Activated T-cell treated with anti-CD3 and anti-CD28 coated beads, Interleukin-2, amount 50 U/mL, for 1 hour (primary cell): ENCODE measurements at places on chromosomes 12 and 14.

GRCh38 chr12:5433081-5433844, 1.4 kb downstream of the NTF3 start:
- DNase-seq = no peak

DNA sequence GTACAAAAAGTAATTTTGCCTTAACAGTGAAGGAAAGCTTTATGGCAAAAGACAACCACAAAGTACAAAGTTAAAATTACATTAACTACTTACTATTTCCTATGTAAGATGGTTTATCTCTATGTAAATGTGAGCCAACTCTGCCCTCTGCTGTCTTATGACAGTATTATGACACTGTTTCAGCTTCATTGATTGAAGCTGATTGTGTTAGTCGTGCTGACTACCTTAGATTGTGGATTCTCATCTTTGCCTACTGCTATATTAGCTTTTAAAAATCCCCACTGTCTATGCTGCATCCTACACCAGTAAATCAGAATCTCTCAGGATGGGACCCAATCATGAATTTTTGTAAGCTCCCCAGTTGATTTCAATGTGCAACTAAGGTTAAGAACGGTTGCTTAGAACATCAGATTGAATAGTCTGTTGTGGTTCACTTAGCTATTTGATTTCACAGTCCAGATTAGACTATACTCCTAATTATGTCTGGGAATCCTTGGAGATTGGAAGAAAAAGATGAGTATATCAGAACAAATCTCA, 12.2 kb upstream of the SPTB start:
- no peak for DNase-seq

- no peak for DNase-seq
Observed at GRCh38 chr14:88369496-88369895, 16.0 kb upstream of the SPATA7 start.

GRCh38 chr14:65926504-65926903, 514.0 kb downstream of the FUT8 start:
- DNase-seq = no peak

DNA sequence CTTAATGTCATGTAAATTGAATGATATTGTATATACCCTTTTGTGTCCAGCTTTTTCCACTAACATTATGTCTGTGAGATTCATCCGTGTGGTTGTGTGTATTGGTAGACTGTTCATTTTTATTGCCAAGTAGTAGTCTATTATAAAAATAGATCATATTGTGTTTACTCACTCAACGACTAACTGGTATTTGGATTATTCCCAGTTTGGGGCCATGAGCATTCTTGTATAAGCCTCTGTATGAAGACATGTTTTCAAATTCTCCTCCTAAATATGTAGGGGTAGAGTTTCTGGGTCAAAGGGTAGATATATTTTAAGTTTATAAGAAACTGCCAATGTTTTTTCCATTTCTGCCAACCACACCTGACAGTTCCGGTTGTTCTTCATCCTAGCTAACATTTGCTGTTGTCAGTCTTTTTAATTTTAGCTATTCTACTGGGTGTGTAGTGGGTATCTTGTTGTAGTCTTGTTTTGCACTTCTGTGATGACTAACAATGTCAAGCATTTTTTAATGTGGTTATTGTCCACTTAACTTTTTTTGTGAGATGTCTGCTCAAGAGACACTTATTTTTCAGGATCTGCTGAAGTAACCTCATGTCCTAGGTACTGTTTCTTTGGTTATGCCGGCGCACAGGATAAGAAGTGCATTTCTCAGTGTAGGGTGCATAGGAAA, 93.2 kb downstream of the DACT1 start:
- no peak for DNase-seq

DNA sequence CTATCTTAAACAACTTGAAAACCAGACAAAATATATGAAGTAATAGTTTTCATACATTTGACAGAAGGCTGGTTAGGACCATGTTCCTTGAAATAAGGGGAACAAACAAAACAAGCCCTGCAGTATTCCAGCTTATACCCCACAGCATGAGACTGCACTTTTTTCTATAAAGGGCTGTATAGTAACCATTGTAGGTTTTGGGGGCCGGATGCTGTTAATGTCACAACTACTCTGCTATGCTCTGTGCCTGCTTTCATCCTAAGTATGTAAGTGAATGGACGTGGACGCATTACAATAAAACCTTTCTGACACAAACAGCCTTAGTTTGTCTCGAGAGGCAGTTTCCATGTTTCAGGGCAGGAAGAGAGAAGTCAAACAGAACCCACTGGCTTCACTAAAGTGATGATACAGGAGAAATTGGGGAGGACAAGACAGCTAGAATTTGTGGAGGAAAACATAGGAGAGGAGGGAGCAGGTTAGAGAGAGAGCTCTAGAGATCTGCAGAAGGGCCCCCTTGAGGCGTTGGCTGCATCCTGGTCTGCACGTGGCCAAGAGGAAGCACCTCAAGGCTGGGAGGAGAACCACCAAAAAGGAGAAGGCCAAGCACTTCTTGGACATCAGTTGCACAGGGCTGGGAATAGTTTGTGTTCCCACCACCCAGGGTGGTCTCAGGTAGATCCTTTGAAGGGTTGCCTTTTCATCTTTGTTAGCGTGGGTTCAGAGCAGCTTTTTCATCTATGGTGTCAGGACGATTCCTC, 63.7 kb downstream of the TRAF3 start:
- DNase-seq = no peak

- DNase-seq = no peak
Observed at GRCh38 chr12:50110762-50111351, 1.2 kb upstream of the COX14 start.
